ENCODE measurements at places on chromosomes 4 and X.

DNA sequence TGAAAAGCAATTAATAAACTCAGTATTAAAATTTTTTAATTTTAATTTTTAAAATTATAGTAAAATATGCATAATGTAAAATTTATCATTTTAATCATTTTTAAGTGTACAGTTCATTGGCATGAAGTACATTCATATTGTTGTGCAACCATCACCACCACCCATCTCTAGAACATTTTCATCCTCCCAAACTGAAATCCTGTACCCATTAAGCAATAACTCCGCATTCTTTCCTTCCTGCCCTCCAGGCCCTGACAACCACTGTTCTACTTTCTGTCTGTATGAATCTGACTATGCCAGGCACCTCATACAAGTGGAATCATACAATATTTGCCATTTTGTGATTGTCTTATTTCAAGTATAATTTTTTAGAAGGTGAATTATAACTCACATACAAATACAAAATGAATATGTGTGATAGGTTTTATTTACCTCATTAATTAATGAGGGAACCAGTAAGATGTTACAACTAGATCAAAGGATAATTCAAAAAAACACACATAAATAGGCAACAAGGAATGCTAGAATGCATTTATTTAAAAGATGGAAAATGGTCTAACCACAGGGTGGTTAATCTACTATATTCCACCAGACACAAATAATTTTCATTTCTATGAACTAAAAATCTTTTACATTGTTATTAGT, 13.1 kb upstream of the AFF1 start:
- DNase-seq: no peak

- DNase-seq: no peak
These were observed 292.0 kb downstream of the DTHD1 start for GRCh38 chr4:36573441-36573840.

DNA sequence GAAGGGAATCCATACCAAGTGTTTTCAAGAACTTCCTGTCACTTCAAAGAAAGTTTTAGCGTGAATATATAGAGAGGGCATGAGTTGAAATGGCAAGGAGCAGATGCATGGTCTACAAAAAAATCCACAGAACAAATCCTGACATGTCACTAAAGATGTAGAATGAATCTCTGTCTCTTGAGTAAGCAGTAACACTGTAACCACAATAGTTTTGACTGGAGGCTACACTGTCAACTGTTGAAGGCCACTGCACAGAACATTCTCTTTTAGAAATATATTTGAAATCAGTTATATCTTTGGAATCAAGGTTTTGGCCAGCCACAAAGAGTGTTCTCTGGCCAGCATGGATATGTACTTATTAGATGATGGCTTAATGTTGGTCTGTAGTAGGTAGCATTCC, 83.8 kb downstream of the VCX3B start:
- DNase-seq: no peak

DNA sequence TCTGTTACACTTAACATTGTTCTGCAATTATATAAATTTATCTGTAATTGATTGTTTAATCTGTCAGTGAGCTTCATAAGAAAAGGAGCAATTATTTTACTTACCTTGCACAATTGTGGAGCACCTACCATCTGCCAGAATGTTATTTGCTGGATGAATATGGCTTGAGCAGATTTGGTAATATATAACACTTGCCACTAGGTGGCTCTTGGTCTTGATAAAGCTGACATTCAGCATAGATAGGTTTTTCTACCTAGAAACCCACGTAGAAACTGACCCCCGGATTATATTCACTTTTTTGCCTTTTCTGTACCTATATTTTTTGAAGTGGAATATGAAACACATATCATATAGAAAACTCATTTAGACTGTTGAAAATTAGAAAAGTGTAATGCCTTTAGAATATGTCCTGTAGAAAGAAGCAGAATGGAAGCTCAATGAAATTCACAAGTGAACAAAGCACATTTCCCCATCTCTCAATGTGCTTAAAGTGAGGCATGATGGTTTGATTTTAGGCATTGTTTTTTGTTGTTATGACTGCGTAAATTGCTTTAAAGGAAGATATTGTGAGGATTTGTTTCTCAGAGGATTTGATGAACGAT, 9.5 kb downstream of the RBPJ start:
- DNase-seq: peak; percentile 80

DNA sequence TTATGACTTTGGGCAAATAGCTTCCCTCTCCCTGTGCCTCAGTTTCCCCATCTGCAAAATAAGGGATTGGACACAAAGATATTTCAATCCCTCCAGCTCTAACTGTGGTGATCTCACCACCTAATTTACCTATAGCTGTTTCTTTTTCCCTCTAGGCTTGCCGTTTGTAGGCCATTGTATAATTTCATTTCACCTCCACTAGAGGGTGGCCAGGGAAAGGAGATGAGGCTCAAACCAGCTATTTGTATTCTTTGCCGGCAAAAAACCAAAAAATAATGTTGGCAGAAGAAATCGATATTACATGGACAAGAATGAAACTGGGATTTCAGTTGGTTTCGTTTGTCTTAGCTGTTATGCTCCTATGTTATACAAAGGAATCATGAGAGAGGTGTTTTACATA, 36.1 kb upstream of the DOCK11 start:
- DNase-seq: peak; percentile 20

DNA sequence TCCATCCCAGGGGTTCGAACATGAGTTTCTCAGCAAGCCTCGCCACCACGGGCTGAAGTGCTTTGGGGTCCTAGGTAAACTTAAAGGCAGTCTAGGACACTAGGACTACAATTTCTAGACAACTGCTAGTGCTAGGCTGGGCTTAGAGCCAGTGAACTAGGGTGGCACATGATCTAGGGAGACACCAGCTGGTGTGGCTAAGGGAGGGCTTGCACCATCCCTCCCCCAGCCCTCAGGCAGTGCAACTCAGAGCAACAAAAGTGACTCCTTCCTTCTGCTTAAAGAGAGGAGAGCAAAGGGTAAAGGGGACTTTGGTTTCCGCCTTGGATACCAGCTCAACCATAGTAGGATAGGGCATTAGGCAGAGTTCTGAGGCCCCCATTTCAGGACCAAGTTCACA, 162.5 kb upstream of the AFF2 start:
- no peak for DNase-seq

DNA sequence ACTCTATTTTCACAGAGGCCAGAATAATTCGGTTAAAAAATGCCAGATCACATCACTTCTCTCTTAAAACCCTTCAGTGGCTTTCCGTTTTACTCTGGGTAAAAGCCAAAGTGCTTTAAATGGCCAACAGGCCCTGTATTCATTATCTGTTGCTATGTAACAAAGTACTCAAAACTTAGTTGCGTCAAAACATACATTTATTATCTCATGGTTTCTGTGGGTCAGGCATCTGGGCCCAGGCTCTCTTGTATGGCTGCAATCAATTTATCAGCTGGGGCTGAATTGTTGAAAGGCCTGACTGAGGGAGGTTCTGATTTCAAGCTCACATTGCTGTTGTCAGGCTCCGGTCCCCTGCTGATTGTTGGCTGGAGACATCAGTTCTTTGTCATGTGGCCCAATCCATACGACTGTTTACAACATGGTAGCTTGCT, 72.7 kb upstream of the H2AZ1 start:
- no peak for DNase-seq

- no peak for DNase-seq
These were observed 151.4 kb downstream of the BANK1 start for GRCh38 chr4:101941816-101942358.

GRCh38 chr4:28357990-28358389, 1497.3 kb downstream of the STIM2 start:
- DNase-seq: peak; percentile 52

DNA sequence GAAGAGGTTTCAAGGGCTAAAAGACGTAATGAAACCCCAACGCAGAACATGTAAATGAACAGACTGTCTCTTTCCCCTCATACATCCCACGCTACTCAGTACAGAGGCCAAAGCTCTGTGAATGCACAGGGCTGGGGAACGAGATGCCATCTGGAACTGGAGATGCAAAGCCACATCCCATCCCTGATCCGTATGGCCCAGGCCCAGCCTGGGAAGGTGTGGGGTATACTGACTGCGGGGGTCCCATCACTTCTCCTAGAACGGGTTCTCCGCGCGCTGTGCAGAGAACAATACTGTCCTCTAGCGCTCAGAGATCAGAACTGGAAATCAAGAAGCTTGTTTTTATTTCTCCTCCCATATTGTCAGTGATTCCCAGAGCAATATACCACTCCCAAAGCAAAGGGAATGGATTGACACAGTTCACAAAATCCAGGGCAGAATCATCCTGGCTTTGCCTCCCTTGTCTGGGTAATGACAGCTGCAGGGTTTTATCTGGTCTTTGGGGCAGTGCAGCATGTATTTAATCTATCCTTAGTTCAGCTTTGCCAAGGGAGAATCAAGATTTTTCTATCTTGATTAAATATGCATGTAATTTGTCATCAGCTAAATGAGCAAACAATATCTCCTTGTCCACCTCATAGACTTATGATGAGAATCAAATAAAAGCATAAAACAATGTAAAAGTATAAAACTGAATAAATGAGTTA, 47.3 kb upstream of the TLR3 start:
- peak; percentile 40 for DNase-seq

GRCh38 chr4:8236106-8236919, 33.2 kb upstream of the HTRA3 start:
- no peak for DNase-seq

Data from globus pallidus (tissue), 1 donor.